Large intestine (tissue), 12 donors: ENCODE measurements at places on chromosomes 4 and X.

DNA sequence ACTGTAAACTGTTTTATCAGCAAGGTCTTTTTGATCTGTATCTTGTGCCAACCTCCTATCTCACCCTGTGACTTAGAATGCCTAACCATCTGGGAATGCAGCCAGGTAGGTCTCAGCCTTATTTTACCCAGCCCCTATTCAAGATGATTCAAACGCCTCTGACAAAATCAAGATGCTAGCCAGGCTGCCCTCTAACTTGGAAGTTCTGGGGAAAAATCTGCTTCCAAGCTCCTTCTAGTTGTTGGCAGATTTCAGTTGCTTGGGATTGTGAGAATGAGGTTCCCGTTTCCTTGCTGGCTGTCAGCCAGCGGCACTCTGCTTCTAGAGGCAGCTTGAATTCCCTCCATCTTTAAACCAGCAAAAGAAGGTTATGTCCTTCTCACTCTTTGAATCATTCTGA lies 34.7 kb downstream of the LUZP4 start:
- DNase-seq: no peak

GRCh38 chr4:74635074-74635473 lies 159.2 kb downstream of the BTC start:
- DNase-seq: no peak

GRCh38 chr4:54783402-54784110 lies 125.8 kb downstream of the KIT start:
- DNase-seq: no peak

GRCh38 chr4:30817447-30817846 lies 97.3 kb downstream of the PCDH7 start:
- DNase-seq: no peak

- peak; percentile 7 for DNase-seq
Measured at GRCh38 chrX:4710618-4711433, 997.4 kb upstream of the PRKX start.

GRCh38 chr4:2194496-2194895 lies 47.4 kb downstream of the HAUS3 start:
- peak; percentile 83 for DNase-seq

- DNase-seq: no peak
Measured at GRCh38 chr4:15402974-15403373, 24.9 kb upstream of the C1QTNF7 start.
